ENCODE measurements at places on chromosomes 13 and 19. TPM values are rescaled to one million over a fixed set of nuclear protein-coding genes. Genes with fewer than 3 reads are reported as not detected.

DNA sequence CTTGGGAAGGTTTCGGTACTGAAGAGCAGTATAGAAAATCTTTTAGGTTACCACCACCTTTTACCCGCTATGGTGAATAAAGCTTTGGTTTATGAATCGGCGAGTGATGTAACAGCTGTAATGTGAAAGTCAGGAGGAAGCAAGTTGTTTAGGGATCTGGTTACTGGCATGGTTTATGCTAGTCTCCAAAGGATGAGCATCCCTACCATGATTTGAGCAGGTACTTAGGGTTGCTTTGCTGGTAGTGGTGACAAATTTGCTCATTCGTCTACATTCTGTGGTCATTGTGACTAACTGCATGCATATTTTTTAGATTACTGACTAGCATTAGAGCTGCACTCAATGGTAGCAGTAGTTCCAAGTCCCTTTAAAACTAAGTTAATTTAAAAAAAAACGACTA lies 104.1 kb downstream of the FRY start:
- DNase-seq: no peak

Gene CCNA1
- 5.8 TPM for polyA plus RNA-seq

Gene CCL25
- polyA plus RNA-seq: 0.22 TPM

DNA sequence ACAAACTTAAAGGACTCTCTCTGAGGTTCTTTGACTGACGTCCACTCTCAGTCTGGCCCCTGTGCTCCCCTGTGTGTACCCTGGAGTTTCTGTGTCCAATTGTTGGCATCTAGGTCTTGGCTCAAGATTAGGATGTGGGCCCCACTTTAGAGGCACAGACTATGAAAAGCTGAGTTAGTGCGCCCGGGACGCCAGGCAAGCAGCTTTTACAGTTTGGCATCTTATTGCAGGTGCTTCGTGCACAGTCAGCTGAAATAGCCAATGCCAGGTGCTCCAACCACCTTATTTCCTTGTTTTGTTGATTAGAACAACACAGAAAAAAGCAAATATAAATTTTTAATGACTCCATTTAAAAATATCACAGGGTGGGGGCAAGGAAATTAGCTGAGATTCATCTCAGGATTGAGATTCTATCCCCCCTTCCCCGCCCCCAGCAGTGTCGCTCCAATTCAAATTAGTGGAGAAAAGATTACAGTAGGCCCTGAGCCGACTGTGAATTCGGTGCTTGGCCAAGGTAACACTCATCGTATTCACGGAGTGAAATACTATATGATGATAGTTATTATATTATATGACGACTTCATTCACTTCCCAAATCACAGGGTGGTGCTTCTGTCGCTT lies 4.3 kb downstream of the SOX1 start:
- DNase-seq: no peak

GRCh38 chr13:114151565-114152284 lies 19.3 kb upstream of the RASA3 start:
- DNase-seq: peak; percentile 75

DNA sequence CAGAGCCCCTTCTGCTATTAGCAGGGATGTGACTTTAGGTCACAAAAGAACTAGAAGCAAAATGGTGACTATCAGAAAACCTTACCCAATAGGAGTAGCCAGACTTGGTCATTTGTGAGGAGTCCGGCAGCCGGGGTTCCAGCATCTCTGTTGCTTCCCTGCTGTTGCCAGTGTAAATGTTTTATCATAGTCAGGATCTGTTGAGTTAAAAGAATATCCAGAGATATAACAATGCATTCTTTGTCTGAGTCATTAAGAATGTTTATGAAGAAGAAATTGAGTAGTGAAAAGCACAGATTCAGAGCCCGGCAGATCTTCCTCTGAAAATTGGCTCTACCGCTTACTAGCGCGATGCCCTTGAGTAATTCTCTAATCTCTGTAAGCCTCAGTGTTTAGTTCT lies 84.2 kb downstream of the COL4A2 start:
- DNase-seq: no peak

Measured in psoas muscle (tissue), 8 donors.